ENCODE measurements at places on chromosomes 4 and X.
A peak's percentile ranks its signal among the peaks of the same experiment; 100 is the strongest.

DNA sequence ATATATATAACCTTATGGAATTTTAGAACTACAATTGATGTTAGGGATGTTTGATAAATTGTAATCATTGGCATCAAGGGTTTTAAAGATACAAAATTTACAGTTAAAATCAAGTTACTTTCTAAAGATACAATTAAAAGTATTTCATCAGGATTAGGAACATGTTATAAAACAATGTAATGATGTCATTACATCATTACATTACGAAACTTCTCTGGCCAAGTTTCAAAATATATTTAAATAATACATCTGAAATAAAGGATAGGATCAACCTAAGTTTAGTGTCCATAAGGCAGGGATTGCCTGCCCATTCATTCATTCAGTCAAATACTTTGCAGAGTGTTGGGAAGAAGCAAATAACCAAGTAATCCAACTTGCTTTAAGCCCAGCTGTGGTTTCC, 75.1 kb downstream of the TENM3 start:
- DNase-seq, result peak; percentile 8

DNA sequence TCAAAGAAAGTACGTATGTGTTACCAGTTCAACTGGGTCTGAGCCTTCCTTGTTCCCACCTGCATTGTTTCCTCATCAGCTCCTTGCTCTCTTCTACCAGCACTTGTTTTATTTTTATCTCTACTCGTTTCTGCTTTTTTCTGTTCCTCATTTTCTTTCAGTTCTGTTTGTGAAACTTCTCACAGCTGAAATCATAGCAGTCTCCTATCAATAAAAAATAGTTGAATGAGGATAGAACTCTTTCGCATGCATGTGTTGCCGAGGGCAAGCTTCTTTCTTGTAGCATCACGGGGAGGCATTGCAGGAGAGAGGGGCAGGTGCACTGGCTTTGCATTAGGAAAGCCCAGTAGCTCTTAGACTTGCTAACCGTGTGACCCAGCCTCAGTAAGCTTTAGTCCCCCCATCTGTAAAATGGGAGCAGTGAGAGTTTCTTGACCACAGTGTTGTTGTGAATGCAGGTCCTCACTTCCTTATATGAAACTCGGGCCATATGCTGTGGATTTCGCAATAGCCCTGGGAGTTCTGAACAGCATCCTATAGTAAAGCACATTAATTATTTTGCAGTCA, 24.7 kb downstream of the OFD1 start:
- DNase-seq, result no peak

DNA sequence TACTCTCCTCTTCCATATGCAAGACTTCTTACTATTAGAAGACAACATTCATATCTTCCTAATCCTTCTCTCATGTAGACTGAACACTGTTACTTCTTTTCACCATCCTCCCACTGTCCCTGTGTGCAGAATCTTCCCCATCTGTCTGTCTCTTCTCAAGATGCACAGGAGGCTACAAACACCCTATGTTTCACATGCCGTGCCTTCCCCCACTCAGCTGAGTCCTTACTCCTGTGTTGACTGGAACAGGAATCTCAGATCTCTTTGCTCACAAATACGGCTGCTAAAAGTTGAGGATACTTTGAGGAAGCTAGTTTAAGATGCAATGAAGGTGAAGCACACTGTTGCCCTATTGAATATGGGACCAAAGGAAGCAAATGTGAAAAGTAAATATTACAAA, 168.5 kb upstream of the GPC4 start:
- no peak for DNase-seq

DNA sequence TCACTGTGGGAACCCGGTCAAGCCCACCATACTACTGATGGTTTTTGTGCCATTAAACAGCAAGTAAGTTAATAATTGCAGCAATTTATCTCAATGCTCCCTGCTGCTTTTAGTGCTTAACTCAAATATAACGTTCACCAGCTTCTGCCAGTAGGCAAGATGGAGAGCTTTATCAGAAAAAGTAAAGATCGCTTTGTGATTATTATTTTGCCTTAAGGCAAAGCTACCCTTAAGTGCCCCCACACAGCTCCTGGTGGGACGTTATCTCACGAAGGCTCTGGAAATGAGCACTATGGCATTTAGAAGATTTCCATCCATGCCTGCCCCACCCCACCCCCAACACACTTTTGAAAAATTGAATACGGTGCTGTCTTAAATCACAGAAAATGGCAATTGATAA, 59.4 kb downstream of the KDR start:
- DNase-seq, result no peak

GRCh38 chr4:18389115-18389514, 367.6 kb upstream of the LCORL start:
- no peak for DNase-seq

Measured in cardiac fibroblast (primary cell).